ENCODE measurements at places on chromosomes 4 and X. TPM values are rescaled to one million over a fixed set of nuclear protein-coding genes. Genes with fewer than 3 reads are reported as not detected.

CAPN6 gene
- total RNA-seq: 0.50 TPM

LDB2 gene
- 26.6 TPM for total RNA-seq

TMEM271 gene
- 0.34 TPM for total RNA-seq

DNA sequence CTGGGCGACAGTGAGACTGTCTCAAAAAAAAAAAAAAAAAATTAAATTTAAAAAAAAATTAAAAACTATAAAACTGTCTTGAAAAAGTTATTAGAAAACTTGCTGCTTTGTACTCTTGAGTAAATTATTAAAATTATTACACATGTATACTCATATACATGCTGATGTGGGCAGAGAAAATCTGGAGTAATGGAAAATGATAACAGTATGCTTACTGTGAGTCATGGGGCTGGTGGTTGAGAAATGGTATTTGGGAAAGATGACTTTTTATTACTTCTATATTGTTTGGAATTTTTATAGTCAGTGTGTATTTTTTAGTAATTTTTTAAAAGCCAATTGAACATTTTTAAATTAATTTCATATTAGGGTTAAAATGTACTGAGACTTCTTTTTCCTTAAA, 7.5 kb downstream of the YY2 start:
- no peak for DNase-seq

GRCh38 chrX:135522132-135522530, 1.7 kb downstream of the INTS6L start:
- no peak for DNase-seq

GRCh38 chr4:87848622-87849351, 16.0 kb downstream of the MEPE start:
- no peak for DNase-seq

DNA sequence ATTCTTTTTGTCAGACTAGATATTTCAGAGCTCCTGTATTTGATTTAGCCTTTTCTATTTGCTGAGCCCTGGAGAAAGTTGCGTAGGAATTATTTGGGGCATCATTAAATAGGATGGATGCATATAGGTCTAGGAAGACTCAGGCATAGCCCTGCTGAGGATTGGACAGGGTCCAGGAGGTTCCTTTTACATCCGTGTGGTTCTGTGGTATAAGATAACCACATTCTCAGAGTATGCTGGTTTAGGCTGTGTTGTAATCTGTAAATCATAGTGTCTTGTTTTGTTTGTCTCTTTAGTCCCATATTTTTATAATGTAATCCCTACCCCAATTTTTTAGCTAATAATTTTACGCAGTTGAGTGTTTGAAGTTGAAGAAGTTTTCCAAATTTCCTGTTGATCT, 513.7 kb downstream of the RPA4 start:
- no peak for DNase-seq

GRCh38 chr4:79210636-79211049, 115.2 kb downstream of the NAA11 start:
- DNase-seq: no peak

DNA sequence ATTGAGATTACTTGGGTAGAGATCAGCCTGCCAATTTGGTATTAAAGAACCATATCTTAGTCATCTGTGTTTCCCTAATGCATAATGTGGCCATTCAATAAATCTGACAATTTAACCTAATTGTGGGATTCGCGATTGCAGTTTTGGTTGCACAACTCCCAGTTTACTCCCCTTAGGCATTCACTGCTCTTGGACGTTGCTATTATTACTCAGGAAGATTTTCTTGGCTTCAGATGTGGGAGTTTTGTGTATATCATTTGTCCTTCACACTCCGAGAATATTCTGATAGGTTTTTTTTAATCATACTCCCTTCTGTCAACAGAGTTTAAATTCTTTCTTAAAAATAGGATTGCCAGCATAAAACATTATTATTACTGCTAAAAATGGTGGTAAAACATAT, 22.0 kb upstream of the TRPC3 start:
- no peak for DNase-seq

- no peak for DNase-seq
Measured at GRCh38 chr4:145351922-145352321, 129.7 kb upstream of the SMAD1 start.

DNA sequence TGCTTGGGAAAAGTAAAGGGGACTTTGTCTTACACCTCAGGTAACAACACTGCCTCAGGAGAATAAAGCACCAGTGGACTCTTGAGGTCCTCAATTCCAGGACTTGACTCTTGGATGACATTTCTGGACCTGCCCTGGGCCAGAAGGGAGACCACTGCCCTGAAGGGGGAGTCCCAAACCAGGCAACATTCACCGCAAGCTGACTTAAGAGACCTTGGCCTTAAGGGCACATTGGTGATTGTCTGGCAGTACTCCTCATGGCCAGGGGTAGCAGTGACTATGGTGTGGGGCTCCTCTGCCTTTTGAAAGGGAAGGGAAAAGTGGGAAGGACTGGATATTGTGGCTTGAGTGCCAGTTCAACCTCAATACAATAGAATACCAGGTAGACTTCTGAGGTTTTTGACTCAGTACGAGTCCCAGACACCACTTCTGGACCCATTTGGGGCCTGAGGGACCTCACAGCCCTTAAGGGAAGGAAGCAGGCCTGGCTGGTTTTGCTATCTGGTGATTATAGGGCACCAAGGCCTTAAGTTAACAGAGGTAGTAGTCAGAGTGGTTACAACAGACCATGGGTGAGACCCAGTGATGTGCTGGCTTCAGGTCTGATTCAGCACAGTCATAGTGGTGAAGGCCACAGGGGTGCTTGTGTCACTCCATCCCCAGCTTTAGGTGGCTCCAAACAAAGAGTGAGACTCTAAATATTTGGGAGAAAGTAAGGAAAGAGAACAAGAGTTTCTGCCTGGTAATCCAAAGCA, 121.2 kb upstream of the TET2 start:
- DNase-seq: no peak

DNA sequence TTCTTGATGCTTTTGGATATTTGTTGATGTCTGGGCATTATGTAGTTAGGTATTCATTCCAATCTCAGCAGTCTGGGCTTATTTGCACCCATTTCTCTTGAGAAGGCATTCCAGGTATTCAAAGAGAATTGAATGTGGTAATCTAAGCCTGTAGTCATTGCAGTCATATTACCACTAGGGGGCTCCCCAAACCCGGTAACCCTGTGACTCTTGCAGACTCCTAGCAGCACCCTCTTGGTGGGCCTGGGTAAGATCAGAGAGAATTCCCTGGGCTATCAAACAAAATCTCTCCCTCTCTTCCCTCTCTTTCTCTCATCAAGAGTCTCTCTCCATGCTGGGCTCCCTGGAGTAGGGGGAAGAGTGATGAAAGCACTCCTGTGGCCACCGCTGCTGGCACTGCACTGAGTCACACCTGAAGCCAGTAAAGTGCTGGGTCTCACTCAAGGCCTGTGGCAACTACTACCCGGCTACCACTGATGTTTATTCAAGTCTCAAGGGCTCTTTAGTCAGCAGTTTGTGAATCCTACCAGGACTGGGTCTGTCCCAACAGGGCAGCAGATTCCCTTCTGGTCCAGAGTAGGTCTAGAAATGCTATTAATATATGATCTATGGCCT, 187.7 kb upstream of the NUDT10 start:
- DNase-seq: no peak

DNA sequence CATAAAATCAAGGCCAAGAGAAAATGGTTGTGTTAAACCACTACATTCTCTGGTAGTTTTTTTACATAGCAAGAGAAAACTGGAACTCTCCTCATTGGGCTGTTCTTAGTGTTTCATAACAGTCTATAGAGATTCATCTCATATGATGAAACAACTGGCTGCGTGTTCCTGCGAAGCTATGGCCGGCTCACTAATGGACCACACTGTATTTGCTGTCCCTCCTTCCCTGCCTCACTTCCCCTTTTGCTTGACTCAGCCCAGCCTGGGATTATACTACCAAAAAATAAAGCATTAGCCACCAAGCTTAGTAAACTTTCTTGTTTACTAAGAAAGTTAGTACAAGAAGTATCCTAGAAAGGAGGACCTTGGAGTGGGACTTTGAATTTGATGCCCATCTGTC, 31.6 kb upstream of the LSM6 start:
- DNase-seq: no peak

DNA sequence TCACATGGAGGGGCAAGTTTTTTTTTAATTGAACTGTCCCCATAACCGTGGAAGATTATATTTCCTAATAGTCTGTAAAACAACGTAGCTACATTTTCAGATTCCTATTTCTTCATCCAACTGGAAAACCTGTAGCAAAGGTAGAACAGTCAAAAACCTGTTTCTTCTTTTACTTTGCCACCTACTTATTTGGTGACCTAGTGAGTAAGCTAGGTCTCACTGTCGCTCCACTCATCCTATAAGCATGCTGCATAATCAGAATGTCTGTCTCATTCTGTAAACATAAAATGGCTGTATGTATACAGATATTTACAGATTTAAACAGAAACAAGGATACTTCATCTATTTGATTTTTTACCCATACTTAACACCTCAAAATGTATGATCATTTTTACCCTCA, 20.4 kb downstream of the MAML3 start:
- no peak for DNase-seq

GRCh38 chr4:27087306-27088045, 226.8 kb downstream of the STIM2 start:
- DNase-seq: no peak

DNA sequence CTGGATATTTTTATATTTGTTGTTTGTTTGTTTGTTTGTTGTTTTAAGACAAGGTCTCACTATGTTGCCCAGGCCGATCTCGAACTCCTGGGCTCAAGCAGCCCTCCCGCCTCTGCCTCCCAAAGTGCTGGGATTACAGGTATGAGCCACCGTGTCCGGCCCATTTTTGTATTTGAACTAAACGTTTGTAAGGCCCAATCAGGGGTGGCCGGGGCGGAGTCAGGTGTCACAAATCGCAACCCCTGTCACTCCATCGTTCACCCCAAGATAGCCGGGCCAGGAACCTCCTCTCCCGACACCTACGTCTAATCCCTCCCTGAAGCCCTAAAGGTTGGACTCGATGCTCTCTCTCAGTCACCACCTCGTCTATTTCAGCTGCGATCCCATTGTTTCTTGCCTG, 722 bp upstream of the EFHC2 start:
- no peak for DNase-seq

GRCh38 chrX:9609499-9609898, 144.6 kb downstream of the TBL1X start:
- DNase-seq: no peak

GRCh38 chr4:182147391-182147790, 95.8 kb upstream of the TENM3 start:
- no peak for DNase-seq

GRCh38 chr4:146472404-146472803, 49.3 kb downstream of the SLC10A7 start:
- no peak for DNase-seq

GRCh38 chrX:66410806-66411205, 228.1 kb downstream of the EDA2R start:
- DNase-seq: no peak

DNA sequence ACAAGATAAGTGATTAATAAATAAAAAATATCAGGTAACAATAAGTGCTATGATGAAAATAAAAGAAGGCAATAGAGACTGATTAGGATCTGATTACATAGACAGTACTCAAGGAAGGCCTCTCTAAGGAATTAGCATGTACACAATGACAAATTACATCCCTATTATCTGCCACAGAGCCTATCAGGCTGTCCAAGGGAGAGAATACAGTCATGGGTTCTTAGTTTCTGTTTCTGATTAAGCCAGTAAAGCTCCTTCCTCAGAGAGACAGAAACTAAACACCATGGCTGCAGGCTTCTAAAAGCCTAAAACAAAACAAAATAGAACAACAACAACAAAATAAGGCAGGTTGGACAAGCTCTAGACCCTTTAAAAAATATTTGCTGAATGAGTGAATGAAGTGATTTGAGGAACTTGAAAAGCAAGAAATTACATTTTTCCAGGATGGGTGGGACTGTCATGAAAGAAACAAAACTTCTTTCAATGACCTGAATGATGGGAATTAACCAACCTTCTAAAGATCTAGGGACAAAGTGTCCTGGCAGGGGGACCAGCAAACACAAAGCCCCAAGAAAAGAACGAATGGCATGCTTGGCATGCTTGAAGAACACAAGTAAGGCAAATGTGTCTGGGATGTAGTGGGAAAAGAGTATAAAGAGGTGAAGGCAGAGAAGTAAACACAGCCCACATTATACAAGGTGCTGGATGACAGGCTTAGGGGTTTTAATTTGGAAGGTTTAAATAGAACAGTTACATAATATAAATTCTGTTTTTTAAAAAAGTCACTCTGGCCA, 44.1 kb downstream of the NAA11 start:
- DNase-seq: no peak

DNA sequence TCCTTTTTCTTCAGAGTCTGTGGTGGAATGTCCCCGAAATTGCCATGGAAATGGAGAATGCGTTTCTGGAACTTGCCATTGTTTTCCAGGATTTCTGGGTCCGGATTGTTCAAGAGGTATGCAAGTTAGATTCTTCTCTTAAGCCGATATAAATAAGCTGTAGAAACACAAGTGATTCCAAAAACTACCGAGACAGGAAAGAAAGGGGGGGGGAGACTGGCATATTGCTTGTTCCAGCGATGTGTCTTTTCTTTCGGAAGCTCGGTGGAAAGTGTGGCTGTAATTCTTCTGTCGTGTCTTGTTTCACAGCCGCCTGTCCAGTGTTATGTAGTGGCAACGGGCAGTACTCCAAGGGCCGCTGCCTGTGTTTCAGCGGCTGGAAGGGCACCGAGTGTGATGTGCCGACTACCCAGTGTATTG, 236.9 kb downstream of the DCTD start:
- no peak for DNase-seq

DNA sequence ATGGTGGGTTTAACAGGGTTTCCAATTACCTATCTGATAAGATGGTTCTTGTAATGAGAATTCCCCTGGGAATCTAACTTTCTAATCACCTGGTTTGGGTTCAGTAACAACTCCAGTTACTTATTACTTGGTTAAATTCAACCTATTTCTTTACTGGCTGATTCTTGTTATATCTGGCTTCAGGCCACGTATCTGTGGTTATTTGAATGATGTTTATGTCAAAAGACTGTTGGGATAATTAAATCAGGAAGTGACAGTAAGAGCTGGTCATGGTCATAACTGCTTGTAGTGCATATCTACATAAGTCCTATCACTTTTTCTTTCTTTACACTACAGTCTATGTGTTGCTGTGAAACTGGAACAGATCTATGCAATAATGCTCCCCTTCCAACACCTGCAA, 108.1 kb downstream of the MID1 start:
- no peak for DNase-seq

Data from esophagus muscularis mucosa (tissue), 4 donors.